Chondrocyte (in vitro differentiated cells): ENCODE measurements at places on chromosomes 13 and 19. TPM values are rescaled to one million over a fixed set of nuclear protein-coding genes. Genes with fewer than 3 reads are reported as not detected.

ZNF235 gene
- total RNA-seq = 6.7 to 7.4 TPM (median 7.4 TPM) in 3 replicates

ELANE gene
- total RNA-seq = not detected in 3 replicates

HCN2 gene
- total RNA-seq = 6.2 to 6.8 TPM (median 6.7 TPM) in 3 replicates

SLC10A2 gene
- total RNA-seq = not detected in 3 replicates

PSPC1 gene
- 32.6 to 45.7 TPM (median 35.1 TPM) in 3 replicates for total RNA-seq

ADPRHL1 gene
- total RNA-seq = 6.3 to 8.8 TPM (median 8.4 TPM) in 3 replicates

NPAS1 gene
- 1.0 to 1.8 TPM (median 1.7 TPM) in 3 replicates for total RNA-seq

LGALS7B gene
- not detected in 3 replicates for total RNA-seq

IZUMO4 gene
- 2.4 to 3.9 TPM (median 3.2 TPM) in 3 replicates for total RNA-seq

ANGPTL8 gene
- not detected in 3 replicates for total RNA-seq

FOSB gene
- total RNA-seq = 25.5 to 50.9 TPM (median 43.8 TPM) in 3 replicates

FLT3LG gene
- total RNA-seq = 1.6 to 3.4 TPM (median 1.9 TPM) in 3 replicates

KLK3 gene
- total RNA-seq = not detected in 3 replicates

NLRP4 gene
- not detected in 3 replicates for total RNA-seq

KLK15 gene
- not detected in 3 replicates for total RNA-seq

TEX101 gene
- total RNA-seq = not detected in 3 replicates

NCR1 gene
- total RNA-seq = not detected in 3 replicates

PEG3 gene
- not detected in 3 replicates for total RNA-seq

LILRA1 gene
- total RNA-seq = not detected in 3 replicates

PRSS57 gene
- total RNA-seq = not detected in 3 replicates

RAB3A gene
- 3.4 to 6.1 TPM (median 3.8 TPM) in 3 replicates for total RNA-seq

CGB7 gene
- total RNA-seq = 0.52 to 0.85 TPM in 2 of 3 replicates, not detected in the other

LRRC8E gene
- 1.9 to 6.9 TPM (median 4.8 TPM) in 3 replicates for total RNA-seq

FCER2 gene
- total RNA-seq = not detected in 3 replicates

ZNF44 gene
- total RNA-seq = 4.7 to 7.2 TPM (median 5.8 TPM) in 3 replicates

CEACAM16 gene
- not detected in 3 replicates for total RNA-seq

CLIP3 gene
- 51.2 to 59.0 TPM (median 53.8 TPM) in 3 replicates for total RNA-seq

ZNF324 gene
- total RNA-seq = 10.8 to 12.6 TPM (median 11.3 TPM) in 3 replicates

CD22 gene
- total RNA-seq = not detected in 3 replicates

B3GNT8 gene
- 0.23 to 0.70 TPM in 2 of 3 replicates, not detected in the other for total RNA-seq

ADGRE3 gene
- total RNA-seq = not detected in 3 replicates

SHC2 gene
- 26.9 to 50.9 TPM (median 47.8 TPM) in 3 replicates for total RNA-seq

F10 gene
- 1.9 to 2.0 TPM in 2 of 3 replicates, not detected in the other for total RNA-seq

HOMER3 gene
- 34.5 to 54.7 TPM (median 50.6 TPM) in 3 replicates for total RNA-seq

LYPD5 gene
- not detected in 3 replicates for total RNA-seq

MEDAG gene
- total RNA-seq = 2.8 to 21.0 TPM (median 19.0 TPM) in 3 replicates

SCN1B gene
- 5.7 to 6.0 TPM (median 5.8 TPM) in 3 replicates for total RNA-seq

RRAS gene
- total RNA-seq = 61.7 to 113 TPM (median 104 TPM) in 3 replicates

RASGRP4 gene
- total RNA-seq = not detected in 3 replicates

PLVAP gene
- 0.22 to 0.44 TPM in 2 of 3 replicates, not detected in the other for total RNA-seq

PEAK3 gene
- 0.31 to 0.50 TPM (median 0.38 TPM) in 3 replicates for total RNA-seq

GRK1 gene
- 0.07 TPM in 1 of 3 replicates, not detected in the others for total RNA-seq

URAD gene
- total RNA-seq = not detected in 3 replicates

ZNF536 gene
- not detected in 3 replicates for total RNA-seq

SHISA7 gene
- total RNA-seq = not detected in 3 replicates

NAPSA gene
- total RNA-seq = 0.27 to 0.74 TPM (median 0.55 TPM) in 3 replicates

PTH2 gene
- not detected in 3 replicates for total RNA-seq
